ENCODE measurements at places on chromosomes 4 and X. TPM values are rescaled to one million over a fixed set of nuclear protein-coding genes. Genes with fewer than 3 reads are reported as not detected.

The CLDN22 gene
- 0.10 TPM for total RNA-seq

The HMGN5 gene
- 0.98 TPM for total RNA-seq

The FGD1 gene
- total RNA-seq = 6.0 TPM

The NWD2 gene
- not detected for total RNA-seq

The TMEM192 gene
- total RNA-seq = 20.7 TPM

The PPBP gene
- total RNA-seq = not detected
